ENCODE measurements at places on chromosomes 2 and 18.

GRCh38 chr2:54801352-54801751, 77.9 kb downstream of the EML6 start:
- no peak for DNase-seq

- DNase-seq, result no peak
Observed at GRCh38 chr2:47360927-47361326, 42.0 kb upstream of the MSH2 start.

- DNase-seq, result no peak
Observed at GRCh38 chr2:241048949-241049343, 50.5 kb downstream of the SNED1 start.

- DNase-seq, result no peak
Observed at GRCh38 chr18:31977270-31977872, 34.4 kb upstream of the TRAPPC8 start.

- no peak for DNase-seq
Observed at GRCh38 chr2:26463244-26464192, 14.4 kb downstream of the OTOF start.

DNA sequence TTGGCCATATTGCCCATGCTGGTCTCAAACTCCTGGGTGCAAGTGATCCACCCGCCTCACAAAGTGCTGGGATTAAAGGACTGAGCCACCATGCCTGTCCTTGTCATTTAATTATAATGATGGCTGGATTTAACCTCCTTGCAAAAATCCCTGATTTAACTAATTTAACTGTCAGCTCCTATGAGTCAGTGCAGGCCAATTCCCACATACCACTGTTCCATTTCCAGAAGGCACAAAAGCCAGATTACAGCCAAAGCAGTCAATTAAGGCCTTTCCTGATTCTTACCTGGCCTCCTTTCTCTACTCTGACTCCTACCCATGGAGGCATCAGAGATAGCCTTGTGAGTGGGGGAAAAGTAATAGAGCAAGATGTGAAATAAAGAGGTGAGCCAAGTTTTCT, 12.3 kb upstream of the SLC35F5 start:
- no peak for DNase-seq

DNA sequence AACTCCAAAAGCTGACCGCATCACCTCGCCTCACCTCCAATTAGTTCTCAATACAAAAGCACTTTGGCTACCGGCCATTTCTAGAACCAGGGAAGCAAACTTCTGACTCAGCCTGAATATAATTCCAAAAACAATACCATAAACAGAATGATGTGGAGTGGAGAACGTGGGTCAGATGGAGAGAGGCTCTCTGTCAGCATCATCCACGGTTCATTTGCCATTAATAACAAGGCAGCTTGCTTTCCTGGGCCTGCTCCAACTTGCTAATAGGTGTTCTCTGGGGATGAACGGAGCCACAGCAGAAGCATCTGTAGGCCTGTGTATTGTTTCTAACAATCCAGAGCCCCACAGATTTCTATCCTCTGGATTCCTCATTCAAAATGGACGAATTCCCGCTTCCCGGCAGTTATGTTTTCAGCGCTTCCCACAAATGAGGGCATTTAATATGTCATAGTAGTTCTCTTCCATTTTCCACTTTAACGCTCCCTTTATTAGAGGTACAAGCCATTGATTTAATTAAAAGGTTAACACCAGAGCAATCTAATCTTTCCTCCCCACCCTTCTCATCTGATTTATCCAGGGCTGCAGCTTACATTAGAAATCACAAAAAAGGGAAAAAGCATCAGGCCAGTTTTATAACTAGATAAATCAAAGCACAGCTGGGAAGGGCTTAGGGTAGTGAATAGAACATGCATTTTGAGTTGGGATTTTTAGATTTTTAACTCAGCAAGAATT, 23.2 kb upstream of the CNTNAP5 start:
- no peak for DNase-seq

Measured in stimulated activated CD4-positive, alpha-beta T cell treated with anti-CD3 and anti-CD28 coated beads, TNF-alpha, amount 100 ng/mL, for 1 hour (primary cell).